ENCODE measurements at places on chromosomes 3 and 15.

DNA sequence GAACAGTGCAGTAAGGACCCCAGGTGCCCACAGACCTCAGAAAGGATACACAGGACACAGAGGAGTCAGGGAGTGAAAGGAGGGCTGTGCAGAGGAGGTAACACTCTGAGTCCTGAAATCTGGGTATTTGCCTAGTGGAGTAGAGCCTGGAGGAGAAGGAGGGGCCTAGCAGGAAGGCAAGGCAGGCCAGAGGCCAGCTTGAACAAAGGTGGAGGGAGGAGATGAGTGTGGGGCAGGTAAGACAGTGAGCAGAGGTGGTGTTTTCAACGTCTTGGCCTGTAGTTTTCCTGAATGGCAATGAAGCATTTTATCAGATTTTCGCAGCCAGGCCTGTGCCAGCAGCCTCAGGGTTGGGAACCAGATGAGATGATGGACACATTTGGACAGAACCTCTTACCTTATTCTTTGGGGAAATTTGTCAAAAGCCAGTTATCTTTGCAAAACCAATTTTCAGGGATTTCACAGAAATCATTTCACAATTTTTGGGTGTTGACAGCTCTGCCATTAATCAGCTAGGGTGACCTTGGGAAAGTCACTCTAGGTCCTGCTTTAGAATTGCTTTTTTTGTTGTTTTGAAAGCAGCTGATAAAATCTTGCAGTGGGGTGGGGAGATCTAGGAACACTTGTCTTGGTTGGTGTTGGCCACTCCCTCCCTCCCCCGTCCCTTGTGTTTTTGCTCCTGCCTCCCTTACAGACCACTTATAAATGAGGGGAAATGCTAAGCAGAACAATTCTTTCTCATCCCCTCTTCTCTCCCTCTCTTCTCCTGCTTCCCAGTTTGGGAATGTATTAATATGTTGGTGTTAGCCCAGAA lies 38.4 kb downstream of the SPSB4 start:
- no peak for DNase-seq

DNA sequence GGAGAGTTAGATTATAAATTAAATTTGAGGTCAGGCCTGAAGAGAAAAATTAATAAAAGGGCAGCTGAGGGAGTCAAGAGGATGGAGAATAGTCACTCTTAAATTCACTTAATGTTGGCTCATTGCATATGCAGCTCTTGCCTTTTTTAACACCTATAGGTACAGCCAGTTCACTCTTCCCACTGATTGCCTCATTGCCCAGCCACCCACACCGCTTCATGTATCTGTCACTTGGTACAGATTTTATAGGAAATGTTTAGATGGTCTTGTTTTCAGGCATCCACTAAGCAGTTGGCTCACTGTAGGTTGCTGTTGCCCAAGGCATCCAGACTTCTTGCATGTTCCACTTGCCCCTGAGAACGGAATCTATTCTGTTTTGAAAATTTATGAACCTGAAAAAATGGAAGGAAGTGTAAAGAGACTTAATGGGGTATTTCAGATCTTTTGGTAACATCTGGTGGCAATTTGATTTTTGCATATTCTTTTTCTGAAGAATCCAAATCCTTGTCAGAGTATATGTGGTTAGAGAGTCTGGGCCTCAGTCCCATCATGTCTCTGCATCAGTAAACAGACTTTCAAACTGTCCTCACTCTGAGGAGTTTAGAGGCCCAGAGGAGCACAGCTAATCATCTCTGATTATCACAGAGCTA lies 151.9 kb downstream of the RBPMS2 start:
- no peak for DNase-seq

DNA sequence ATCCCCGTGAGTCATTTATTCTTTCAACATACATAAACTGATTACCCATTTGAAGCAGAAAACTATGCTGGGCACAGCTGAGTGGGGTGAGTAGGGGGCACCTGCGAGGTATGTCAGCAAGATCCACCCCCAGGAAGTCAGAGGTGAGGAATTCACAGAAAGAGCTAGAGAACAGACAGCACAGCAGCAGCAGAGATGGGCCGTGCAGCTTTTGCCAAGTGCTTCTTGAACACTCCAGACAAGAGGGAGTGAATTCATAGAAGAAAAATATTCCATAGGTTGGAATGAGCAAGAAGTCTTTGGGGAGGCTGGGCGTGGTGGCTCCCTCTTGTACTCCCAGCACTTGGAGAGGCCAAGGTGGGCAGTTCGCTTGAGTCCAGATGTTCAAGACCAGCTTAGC lies 9.4 kb upstream of the ADCY5 start:
- no peak for DNase-seq

DNA sequence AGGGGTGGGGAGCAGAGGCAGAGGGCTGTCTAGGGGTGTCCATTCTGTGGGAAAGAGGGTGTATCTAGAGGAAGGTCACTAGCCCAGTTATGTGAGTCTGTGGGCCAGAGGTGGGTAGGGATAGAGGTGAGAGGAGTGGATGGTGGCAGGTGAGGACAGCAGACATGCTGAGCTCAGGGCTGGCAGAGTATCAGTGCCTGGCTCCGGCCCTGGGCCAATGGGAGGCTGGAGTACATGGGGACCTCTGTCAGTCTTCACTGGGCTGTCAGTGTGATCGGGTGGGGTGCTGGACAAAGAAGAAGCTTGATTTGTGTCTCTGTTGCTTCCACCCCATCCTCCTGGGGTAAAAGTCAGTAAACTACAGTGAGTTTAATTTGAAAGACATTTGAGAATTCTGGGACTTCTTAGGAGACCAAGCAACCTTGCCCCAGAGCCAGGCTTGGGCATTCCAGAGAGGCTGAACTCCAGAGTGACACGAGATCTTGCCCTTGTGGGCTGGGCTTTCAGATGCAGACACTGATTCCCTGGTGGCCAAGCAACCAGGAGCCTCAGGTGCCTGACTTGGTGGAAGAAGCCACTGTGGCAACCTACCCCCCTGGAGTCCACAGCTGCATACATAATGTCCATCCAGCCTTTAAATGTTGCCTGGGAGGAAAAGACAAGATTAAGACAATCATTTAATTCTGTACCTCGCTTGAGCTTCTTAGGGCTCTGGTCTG lies 60.7 kb downstream of the EXOG start:
- no peak for DNase-seq

- DNase-seq, result no peak
These were observed 74.2 kb upstream of the FBN1 start for GRCh38 chr15:48719668-48720067.

- DNase-seq, result no peak
These were observed 315.4 kb downstream of the LPP start for GRCh38 chr3:188469228-188469885.

DNA sequence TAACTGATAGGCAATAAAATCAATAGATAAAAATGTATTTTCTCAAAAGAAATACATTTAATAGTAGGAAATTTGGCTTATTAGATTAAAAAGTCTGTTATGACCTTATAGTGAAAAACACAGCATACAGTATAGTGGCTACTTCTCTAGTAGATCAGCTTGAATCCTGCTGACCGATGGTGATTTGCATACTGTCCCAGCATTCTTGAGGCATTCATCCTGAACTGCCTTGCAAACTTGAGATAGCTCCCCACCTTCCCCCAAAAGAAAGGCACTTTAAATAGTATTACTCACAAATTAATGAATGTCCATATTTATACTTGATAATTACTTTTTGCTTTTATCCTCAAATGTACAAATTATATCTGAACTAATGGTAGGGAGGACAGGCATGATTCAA lies 6.7 kb downstream of the CHMP2B start:
- DNase-seq, result no peak

DNA sequence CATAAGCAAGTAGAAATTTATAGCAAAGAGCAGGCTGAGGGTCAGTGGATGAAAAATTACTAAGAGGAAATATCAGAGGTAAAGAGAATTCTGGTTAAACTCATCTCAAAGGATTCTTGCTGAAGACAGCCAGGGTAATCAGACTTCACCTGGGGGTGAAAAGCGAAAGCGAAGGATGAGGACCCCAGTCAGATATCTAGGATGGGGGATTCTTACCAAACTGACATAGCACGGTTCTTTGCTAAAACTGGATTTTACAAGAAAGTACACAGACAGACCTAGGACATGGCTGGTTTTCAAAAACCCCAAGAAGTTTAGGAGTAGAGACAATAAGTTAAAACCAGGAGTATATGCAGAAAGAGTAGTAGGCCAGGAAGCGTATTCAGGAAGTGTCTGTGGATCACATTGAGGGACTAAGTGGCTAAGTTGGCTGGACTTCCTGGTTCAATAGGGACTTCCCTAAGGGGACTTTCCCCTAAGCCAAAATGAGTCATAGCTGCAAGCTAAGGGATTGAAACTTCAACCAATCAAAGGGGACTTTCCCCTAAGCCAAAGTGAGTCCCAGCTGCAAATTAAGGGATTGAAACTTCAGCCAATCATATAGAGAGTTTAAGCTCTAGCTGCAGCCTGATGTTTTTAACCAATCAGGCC lies 2.4 kb upstream of the CFAP91 start:
- no peak for DNase-seq

GRCh38 chr15:99433026-99433756 lies 132.6 kb upstream of the MEF2A start:
- DNase-seq, result no peak

GRCh38 chr15:83118291-83118827 lies 10.9 kb downstream of the TM6SF1 start:
- no peak for DNase-seq

DNA sequence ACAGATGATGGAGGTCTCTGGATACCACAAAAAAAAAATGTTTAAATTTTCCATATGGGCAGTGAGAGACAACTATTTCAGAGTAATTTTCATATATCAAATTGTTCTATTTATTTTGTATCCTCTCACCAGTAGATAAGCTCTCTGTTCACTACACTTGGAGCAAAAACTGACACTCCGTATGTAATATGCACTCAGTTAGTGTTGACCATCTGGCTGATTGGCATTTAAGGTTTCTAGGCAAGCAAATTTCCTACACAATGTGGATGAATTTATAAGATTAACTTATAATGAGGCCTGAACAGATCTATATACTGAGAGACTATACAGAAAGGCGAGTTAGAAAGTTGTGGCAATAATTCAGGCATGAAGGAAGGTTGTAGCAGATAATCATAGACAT lies 836.5 kb upstream of the SEMA6D start:
- no peak for DNase-seq

GRCh38 chr3:105762749-105763658 lies 105.8 kb downstream of the CBLB start:
- DNase-seq, result no peak

- DNase-seq, result no peak
These were observed 71.9 kb upstream of the CHRNB4 start for GRCh38 chr15:78712797-78713515.

DNA sequence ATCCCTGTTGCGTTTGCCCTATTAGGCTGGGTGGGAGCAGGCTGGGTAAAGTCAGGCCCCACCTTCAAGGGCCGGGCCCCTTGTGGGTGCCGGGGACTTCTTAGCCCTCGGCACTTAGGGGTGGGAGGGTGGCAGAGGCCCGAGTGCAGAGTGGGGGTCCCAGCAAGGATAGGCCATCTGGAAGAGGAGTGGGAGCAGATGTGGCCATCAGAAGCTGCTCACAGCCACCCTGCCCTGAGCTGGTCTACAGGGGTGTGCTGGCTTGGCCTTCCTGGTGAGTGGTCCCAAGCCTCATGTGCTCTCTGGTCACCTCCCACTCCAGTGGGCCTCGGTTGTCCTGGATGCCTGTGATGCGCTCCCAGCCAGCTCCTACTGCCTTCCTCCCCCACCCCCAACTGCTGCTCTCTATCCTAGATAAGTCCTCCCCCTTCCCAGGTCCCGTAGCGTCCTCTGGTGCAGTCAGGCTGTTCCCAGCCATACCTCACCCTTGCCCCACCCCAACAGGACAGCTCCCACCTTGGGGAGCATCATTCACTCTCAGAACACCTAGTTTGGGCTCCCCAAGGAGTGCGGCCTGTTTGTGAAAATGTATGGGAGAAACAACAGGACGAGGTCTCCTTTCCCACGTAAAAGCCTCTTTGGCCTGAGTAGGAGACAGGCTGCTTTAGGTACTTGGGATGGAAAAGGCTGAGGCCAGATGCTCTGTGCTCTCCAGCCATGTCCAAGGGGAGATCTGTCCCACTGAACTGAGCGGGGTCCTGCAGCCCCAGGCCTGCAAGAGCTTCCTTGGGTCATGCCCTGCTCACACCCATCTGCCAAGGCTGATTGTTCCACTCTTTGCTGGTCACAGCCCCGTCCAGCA lies 24.9 kb upstream of the PLXNA1 start:
- no peak for DNase-seq

GRCh38 chr15:33380406-33380805 lies 69.6 kb downstream of the RYR3 start:
- DNase-seq, result no peak

DNA sequence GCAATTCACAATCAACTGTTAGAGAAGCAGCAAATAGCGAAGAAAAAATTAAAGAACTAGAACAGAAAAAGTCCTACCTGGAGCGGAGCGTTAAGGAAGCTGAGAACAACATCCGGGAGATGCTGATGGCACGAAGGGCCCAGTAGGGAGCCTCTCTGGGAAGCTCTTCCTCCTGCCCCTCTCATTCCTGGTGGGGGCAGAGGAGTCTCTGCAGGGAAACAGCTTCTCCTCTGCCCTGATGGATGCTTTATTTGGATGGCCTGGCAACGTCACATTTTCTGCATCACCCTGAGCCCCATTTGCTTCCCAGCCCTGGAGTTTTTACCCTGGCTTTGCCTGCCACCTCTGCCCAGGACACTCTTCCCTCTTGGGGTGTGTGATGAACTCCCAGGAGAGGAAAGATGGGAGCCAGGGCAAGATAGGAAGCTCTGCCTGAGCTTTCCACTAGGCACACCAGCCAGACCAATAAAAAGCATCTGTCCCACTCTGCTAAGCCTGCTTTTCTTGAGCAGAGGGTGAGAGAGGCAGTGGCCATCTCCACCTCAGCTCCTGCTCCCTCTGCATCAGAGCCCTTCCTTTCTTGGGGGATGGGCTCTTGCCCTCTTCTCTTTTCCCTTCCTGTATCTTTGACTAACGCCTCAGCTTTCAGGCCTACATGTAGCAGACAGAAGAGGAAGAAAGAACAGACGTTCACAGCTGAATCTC lies 39.4 kb downstream of the PPARG start:
- DNase-seq, result no peak

GRCh38 chr3:154970797-154971196 lies 109.3 kb upstream of the MME start:
- DNase-seq, result no peak

DNA sequence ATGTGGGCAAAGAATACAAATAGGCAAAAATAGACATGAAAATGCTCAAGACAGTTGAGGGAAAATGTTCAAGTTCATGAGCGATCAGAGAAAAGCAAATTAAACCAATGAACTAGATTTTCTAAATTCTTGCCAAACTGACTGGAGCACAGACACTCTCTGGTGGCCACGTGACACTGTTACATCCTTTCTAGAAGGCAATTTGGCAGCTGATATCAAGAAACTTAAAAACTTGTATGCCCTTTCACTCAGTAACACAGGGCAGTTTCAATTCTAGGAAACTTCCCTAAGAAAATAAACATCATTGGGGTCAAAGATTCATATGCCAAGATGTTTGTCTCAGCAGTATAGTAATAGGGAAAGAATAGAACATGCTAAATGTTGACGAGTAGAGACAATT lies 52.2 kb downstream of the ABHD5 start:
- no peak for DNase-seq
